ENCODE measurements at places on chromosomes 3 and 15.
A peak's percentile ranks its signal among the peaks of the same experiment; 100 is the strongest.

GRCh38 chr3:150556792-150557191 is 10.2 kb downstream of the EIF2A start:
- DNase-seq: no peak

- DNase-seq: no peak
These were observed 6.1 kb upstream of the LEKR1 start for GRCh38 chr3:156819842-156820691.

DNA sequence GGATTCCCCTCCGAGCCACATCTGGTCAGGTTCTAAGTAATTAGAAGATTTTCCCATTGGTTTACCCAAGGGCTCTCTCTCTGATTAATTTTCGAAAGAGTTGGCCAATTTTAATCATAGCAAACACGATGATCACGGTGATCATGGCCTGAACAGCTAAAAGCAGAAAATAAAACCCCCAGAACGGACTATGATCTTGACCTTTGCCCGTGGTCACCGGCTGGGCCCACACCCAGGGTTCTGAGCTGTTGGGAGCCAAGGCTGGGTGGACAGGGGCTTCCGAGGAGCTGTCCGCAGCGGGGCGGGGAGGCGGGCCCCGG is 2.6 kb downstream of the GP5 start:
- DNase-seq: no peak

GRCh38 chr3:51975852-51976549 is 1.1 kb downstream of the ABHD14A start:
- peak; percentile 44 for DNase-seq

DNA sequence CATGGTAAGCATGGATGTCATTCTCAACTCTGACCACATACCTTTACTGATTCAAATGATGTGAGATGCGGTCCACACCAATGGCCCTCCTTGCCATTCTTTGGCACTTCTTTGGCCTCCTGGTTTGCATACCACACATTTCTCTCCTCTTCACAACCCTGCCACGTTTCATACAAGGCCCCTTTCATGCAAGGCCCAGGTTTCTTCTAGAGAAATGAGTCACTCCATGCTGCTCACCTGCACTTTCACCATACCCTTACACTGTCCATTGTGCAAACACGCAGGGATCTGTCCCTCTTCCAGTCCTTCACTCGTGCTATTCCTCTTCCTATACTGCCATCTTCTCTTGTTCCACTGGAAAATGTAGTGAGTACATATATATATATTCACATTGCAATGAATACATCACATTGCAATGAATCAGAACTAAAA is 24.4 kb upstream of the SLC24A5 start:
- DNase-seq: no peak

- no peak for DNase-seq
These were observed 915 bp upstream of the APH1B start for GRCh38 chr15:63276342-63277037.

DNA sequence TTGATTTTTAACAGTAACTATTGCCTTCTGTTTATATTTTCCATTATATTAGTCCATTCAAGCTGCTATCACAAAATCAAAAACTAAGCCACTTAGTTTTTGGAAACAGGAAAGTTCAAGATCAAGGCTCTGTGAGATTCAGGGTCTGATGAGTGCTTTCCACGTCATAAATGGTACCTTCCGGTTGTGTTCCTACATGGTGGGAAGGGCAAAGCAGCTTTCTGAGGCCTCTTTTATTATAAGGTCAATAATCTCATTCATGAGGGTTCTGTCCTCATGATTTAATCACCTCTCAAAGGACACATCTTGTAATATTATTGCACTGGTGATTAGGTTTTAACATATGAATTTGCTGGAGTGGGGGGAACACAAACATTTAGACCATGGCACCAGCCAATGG is 152.0 kb downstream of the VGLL3 start:
- no peak for DNase-seq

DNA sequence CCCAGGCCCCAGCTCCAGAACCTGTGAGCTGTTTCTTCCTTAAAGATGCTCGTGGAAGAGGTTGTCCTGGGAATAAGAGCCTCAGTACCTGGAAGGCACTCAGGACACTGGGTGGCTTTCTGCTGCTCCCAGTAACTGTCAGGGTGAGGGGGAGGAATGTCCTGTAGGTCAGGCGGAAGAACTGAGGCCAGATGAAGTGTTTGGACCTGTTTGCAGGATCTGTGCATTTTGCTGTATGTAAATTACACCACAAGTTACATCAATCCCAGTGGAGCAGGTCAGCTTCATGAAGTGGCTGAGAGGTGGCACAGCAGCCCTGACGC is 27.1 kb downstream of the HDAC11 start:
- DNase-seq: no peak

- DNase-seq: no peak
These were observed 144.4 kb downstream of the CHST2 start for GRCh38 chr3:143263852-143264513.

All from NCI-H1930 (cell line).